ENCODE measurements at places on chromosomes 5 and 9.

- DNase-seq, result no peak
These were observed 16.1 kb upstream of the CRB2 start for GRCh38 chr9:123339666-123340510.

GRCh38 chr9:78261403-78262001, 25.6 kb downstream of the CEP78 start:
- DNase-seq, result no peak

GRCh38 chr5:125695996-125696655, 727.1 kb upstream of the GRAMD2B start:
- DNase-seq, result no peak

DNA sequence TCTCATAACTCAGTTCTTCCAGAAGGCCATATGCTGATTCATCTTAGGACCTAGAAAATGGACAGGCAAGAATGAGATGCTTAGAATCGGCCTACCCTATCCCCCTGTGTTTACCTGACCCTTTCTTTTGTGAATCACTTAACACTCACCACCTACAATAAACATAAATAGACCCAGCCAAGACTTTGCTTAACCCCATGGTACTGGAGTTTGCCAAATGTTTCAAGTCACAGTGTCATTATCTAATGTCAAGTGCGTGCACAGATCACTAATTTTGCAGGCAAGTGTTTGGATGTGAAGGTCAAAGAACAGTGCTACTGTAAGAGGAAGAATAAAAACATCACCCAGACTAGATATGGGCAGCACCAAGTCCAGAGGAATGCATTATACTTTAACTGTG, 77.5 kb downstream of the GLIS3 start:
- no peak for DNase-seq

GRCh38 chr9:16236311-16236710, 634.2 kb downstream of the BNC2 start:
- peak; percentile 30 for DNase-seq

DNA sequence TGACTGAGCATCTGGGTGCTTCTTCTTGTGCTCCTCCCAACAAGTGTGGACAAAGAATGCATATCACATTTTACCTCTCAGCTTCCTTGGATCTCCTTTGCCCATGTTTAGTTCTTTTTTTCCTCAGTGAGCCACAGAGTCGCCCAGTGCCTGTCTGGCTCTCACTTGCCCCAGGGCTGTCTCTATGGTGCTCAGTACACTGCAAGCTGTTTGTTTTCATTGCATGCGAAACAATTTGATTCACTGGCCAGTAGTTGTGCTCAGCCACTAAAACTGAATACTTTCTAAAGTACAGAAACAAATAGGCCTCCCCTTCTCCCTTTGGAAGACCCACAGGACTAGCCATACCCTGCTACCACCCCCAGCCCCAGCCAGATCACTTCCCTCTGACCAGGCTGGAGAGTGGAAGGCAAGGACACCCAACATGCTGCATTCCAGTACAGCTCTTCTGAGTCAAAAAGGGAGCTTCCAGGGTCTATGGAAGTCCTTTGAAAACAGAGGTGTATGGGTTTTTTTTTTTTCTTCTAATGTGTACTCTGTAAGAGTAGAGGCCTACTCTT, 3.8 kb downstream of the LHFPL2 start:
- no peak for DNase-seq

- DNase-seq, result no peak
These were observed 34.8 kb downstream of the ATP6V0E1 start for GRCh38 chr5:173018358-173018757.

- DNase-seq, result no peak
These were observed 27.3 kb downstream of the RXRA start for GRCh38 chr9:134353539-134353938.

GRCh38 chr9:74330487-74331214, 166.5 kb upstream of the RORB start:
- no peak for DNase-seq

DNA sequence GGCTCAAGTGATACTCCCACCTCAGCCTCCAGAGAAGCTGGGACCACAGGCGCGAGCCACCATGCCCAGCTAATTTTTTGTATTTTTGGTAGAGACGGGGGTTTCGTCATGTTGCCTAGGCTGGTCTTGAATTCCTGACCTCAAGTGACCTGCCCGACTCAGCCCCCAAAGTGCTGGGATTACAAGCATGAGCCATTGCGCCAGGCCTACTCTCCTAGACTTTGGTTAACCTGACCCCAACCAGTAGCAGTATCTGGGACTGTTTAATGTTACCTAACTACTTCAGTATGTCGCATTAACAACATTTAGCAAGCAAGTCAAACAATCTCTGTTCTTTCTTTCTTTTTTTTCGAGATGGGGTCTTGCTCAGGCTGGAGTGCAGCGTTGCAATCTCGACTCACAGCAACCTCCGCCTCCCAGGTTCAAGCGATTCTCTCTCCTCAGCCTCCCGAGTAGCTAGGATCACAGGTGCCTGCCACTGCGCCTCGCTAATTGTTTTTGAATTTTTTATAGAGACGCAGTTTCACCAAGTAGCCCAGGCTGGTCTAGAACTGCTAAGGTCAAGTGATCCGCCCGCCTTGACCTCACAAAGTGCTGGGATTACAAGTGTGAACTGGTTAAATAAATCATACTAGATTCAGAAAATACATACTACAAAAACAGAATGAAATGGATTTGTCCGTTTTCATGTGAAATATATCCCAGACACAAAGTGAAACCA, 2.0 kb downstream of the AK3 start:
- no peak for DNase-seq

GRCh38 chr5:118580949-118581348, 407.4 kb downstream of the DTWD2 start:
- DNase-seq, result no peak

GRCh38 chr5:72494623-72495124, 12.5 kb downstream of the ZNF366 start:
- no peak for DNase-seq

DNA sequence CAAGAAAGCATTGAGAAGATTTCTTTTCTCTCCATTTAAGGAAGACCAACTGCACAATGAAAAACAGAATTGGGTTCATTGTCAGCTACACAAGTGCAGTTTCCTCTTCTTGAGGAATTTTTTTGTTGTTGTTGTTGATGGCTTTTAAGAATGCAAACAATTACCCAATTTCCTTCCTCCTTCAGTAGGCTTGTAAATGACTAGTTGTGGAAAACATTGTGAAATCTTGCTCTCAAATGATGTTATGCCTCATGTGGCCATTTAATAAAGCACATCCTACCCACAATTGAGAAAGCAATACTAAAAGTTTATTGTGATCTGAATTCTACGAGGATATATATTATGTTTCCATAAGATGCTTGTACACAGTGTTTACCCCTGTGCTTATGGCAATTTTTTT, 171.6 kb downstream of the FAM174A start:
- DNase-seq, result peak; percentile 31

GRCh38 chr5:106959387-106959786, 711.4 kb downstream of the EFNA5 start:
- DNase-seq, result no peak

DNA sequence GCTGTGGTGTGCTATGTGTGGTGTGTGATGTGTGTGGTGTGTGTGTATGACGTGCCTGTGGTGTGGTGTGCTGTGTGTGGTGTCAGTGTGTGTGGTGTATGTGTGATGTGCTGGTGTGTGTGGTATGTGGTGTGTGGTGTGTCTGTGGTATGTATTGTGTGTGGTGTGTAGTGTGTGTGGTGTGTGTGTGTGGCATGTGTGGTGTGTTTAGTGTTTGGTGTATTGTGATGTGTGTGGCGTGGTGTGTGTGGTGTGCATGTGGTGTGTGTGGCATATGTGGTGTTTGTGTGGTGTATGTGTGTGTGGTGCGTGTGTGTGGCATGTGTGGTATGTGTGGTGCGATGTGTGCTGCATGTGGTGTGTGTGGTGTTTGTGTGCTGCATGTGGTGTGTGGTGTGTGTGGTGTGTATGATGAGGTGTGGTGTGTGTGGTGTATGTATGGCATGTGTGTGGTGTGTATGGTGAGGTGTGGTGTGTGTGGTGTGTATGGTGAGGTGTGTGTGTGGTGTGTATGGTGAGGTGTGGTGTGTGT, 18.3 kb upstream of the RNU6ATAC start:
- DNase-seq, result no peak

- no peak for DNase-seq
These were observed 168.2 kb downstream of the PPP2R2B start for GRCh38 chr5:146710348-146710747.

DNA sequence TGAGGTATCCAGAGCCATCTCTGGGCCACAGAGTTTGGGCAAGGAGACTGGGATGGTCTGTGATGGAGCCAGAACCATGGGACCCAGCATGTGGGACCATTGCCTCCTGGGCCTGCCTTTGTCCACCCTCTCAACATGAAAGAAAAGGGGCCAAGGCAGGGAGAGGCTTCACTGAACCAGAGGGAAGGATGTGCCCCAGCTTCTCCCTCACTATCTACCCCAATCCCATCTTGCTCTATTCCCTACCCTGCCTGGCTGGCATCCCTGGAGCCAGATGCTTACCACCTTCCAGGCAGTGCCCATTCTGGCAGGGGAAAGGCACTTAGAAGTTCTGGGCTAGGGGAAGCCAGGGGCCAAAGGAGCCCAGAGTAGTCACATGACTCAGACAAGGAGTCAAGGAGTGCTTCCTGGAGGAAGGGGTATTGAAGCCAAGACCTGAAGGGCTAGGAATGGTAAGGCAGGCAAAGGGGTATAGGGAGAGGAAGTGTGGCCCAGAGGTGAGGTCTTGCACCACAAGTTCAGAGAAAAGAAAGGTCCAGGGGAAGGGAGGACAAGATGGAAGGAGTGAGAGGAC, 9.8 kb downstream of the PDLIM4 start:
- DNase-seq, result no peak

GRCh38 chr5:141691867-141692532, 10.0 kb upstream of the ARAP3 start:
- DNase-seq, result no peak

- no peak for DNase-seq
These were observed 264.2 kb downstream of the IRX2 start for GRCh38 chr5:2487152-2487763.

DNA sequence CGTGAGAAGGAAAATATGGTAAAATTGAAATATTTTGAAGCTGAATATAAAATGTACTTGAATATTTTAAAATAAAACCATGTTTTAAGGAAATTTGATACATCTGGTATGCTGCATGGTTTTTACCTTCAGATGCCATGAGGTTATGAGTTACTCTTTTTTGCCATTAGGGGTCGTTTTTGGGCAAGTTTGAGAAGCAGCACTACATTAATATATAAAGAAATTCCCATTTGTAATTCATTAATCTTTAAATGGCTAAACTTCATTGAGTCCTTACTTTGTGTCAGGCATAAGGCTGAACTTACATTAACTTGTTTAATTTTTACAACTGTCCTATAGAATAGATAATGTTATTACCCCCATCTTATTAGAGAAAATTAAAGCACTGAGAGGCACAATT, 152.3 kb downstream of the KDM4C start:
- no peak for DNase-seq

DNA sequence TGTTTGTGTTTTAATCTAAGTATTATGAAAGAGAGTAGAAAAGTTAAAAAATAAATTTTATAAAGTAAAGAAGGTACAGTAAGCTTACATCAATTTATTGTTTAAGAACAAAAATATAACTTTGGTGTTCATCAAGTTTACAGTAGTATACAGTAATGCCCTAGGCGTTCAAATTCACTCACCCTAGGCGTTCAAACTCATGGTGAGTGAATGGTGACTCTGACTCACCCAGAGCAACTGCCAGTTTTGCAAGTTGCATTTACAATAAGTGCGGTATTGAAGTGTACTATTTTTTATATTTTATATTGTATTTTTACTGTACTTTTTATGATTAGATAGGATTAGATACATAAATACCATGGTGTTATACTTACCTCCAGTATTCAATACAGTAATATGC, 421.3 kb downstream of the CDH12 start:
- no peak for DNase-seq

DNA sequence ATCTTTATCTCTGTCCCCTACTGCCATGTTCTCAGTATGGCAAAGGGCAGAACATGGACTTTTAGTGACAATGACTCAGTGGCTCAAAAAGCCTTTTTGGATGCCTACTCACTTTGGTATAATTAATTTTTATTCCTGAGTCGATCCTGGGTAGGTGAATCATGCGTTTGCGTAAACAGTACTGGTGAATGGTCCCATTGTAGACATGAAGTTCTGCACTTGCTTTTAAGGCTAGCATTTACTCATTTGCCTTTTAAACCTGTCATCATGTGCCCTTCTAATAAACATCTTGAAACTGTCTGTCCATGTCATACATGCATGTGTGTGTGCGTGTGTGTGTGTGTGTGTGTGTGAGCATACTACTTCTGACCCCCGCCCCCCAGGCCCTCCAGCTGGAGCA, 223.0 kb downstream of the AUH start:
- DNase-seq, result no peak

DNA sequence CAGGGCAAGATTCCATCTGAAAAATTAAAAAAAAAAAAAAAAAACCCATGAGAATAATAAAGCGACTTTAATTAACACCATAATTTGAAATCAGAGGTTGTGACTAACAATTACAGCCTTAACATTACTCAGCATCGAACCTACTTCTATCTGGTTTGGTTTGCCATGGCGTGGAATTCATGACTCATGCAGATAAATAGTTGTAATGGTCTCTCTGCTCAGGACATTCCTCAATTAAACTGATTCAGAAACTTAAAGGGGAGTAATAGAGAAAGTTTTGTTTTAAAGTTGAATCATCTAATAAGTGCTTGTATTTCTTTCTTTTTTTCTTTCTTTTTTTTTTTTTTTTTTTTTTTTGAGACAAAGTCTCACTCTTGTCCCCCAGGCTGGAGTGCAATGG, 135.5 kb downstream of the SPATA31D1 start:
- DNase-seq, result peak; percentile 42
